Right renal pelvis (tissue), 4 donors: ENCODE measurements at places on chromosomes 6 and 20. TPM values are rescaled to one million over a fixed set of nuclear protein-coding genes. Genes with fewer than 3 reads are reported as not detected.

- DNase-seq: no peak
Measured at GRCh38 chr6:154499855-154500589, 10.5 kb downstream of the CNKSR3 start.

The COL10A1 gene
- 0.55 TPM for polyA plus RNA-seq

- DNase-seq: no peak
Measured at GRCh38 chr6:47306887-47307286, 2.8 kb downstream of the TNFRSF21 start.

DNA sequence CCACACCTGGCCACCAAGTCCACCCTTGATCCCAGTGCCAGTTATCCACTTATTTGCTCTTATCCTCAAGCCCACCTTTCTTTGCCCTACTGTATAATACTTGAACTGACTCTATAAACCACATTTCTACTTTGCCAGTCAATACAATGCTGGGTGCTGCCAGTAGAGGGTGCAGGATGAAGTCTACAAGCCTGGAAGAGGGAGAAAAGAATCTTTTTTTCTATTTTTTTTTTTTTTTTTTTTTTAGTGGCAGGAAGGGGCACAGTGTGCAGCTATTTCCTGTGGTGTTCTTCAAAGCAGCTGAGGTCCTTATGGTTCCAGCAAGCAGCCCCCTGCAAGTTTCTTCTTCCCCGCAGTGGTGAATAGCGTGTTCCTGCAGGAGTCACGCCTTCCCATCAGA is 22.2 kb upstream of the GABRR1 start:
- no peak for DNase-seq

- no peak for DNase-seq
Measured at GRCh38 chr6:108118810-108119768, 44.5 kb upstream of the OSTM1 start.

GRCh38 chr6:414447-414846 is 22.9 kb downstream of the IRF4 start:
- DNase-seq: no peak

DNA sequence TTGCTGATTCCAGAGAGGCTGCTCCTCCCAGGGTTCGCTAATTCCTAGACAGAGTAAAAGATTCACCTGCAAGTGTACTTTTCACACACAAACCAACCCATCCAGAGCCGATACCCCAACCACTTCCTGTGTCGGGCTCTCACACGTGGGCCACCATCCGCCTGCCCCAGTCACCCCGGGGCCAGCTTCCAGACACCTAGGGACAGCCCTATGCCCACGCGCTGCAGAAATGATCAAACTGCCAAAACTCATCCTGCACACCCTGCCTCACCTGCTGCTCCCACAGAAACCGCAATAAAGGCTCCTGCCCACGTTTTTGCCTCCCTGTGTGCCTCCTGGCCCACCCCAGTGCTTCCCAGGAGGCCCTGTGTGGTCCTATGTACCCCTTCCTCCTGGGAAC is 59.5 kb downstream of the PSMG4 start:
- DNase-seq: no peak

DNA sequence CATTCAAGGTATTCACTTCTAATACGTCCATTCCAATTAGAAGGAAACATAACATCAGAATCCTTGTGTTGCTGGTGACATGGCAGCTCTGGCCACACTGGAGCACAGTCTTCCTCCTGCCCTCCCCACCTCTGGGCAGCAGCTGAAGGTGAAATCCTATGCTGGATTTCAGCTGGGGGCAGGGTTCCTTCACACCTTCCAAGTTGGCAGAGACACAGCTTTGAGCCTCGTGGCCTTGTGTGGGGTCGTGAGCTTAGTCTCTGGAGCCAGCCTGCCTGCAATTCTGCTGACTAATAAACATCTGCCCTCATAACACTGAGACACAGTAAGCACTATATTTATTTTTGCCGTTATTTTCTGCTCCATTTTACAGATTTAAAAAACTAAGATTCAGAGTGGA is 218.9 kb upstream of the RIN2 start:
- DNase-seq: no peak

DNA sequence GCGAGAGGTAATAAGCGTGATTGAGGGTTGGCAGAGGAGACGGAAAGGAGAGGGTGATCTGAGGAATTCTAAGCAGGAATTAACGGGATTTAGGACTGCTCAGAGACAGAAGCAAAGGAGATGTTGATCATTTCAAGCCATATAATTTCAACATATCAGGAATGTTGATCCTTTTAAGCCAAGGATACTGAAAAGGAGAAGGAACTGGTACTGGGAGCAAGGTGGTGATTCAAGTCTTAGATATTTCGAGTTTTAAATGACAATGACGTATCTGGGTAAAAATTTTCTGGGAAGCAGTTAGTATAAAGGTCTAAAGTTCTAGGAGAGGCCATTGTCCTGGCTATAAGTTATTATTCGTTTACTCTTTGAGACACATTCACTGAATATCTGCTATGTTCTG is 91.3 kb upstream of the OGFRL1 start:
- DNase-seq: no peak

DNA sequence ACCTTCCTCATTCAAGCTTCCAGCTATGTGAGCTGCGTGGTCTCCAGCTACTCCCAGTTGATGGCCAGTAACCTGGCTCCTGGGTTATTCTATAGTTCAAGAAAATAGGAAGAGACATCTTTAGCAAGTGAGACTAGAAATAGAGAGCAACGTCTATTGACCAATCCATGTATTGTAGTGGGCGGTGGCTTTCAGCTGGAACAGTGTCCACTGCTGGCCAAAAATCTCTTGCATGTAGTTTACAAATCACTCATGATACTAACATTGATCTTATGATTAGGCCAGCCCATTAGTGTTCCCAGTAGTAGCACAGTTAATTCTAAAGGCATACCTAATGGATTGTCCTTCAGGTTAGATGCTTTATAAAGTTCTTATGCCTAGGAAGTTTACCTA is 58.9 kb upstream of the SCP2D1 start:
- DNase-seq: no peak

GRCh38 chr20:47059536-47059935 is 164.9 kb downstream of the EYA2 start:
- DNase-seq: no peak

GRCh38 chr20:37571033-37571432 is 43.4 kb upstream of the BLCAP start:
- no peak for DNase-seq

The OR2B2 gene
- polyA plus RNA-seq: not detected

The ADAT2 gene
- 10.6 TPM for polyA plus RNA-seq

DNA sequence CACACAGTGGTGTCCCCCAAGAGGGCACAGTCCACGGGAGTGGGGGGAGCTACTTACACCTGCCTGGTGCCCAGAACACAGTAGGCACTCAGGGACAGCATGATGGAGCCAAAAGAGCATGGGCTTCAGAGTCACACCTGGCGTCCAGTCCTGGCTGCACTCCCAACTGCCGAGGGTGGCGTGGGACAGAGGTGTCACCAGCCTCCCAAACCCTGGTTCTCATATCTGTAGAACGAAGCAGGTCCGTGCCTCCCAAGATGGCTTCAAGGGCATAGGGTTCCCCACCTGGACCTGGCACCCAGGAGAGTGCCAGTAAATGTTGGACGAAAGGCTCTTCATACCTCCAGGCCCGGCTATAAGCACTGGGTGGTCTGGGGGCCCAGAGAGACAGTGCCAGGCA is 8.9 kb downstream of the HRH3 start:
- DNase-seq: no peak

GRCh38 chr6:80339421-80339820 is 232.9 kb downstream of the BCKDHB start:
- DNase-seq: no peak

DNA sequence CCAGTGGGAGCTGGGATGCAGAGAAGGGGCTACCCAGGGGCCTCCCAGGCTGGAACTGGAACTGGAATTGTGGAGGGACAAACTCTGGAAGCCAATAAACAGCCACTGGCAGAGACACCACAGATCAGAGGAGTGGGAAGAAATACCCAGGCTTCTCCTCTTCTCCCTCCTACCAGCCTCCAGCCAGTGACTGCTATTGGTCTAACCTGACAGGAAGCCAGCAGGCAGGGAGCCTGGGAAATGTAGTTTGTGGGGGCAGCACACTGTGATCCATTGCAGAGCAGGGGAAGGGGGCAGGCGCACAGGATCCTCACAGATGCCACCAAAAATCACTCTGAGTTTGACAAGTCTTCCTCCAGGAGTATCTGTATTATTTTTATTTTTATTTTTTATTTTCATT is 12.1 kb upstream of the MLN start:
- no peak for DNase-seq

DNA sequence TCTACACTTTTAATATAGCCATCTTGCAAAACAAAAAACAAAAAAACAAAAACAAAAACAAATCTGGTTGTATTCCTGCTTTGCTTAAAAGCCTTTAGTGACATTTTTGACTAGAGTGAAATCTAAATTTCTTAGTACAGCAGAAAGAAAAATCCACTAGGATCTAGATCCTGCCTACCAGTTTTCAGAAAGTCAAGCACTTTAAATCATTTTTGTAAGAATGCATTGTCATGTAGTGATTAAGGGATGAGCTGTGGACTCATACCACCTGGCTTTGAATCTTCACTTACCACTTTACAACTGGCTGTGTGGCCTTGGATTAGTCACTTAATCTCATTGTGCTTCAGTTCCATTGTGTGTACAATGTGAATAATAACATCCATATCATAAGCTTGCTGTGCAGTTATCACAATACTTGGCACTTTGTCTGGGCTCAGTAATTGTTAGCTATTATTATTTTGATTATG is 4.0 kb downstream of the MKKS start:
- DNase-seq: no peak

DNA sequence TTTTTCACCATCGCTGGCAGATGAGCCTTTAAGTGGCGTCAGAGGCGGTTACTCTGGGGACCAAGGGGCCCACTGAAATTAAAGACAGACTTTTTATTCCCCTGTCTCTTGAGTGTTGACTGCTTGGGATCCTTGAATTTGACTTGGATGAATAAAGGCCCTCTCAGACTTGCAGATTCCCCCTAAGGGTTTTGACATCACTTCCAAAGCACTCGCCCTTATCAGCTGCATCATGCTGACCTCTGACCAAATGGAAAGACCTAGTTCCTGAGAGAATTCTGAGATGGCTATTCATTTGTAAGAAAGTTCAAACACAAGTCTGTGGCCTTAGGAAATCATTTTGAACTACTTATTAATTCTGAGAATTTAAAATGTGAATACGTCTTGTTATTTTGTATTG is 13.5 kb upstream of the MOXD1 start:
- no peak for DNase-seq

The DYNLT2 gene
- 9.6 TPM for polyA plus RNA-seq

The BFSP1 gene
- 4.5 TPM for polyA plus RNA-seq

- no peak for DNase-seq
Measured at GRCh38 chr6:54892831-54893230, 46.3 kb downstream of the FAM83B start.

GRCh38 chr6:91149956-91150705 is 563.3 kb upstream of the MAP3K7 start:
- DNase-seq: no peak

DNA sequence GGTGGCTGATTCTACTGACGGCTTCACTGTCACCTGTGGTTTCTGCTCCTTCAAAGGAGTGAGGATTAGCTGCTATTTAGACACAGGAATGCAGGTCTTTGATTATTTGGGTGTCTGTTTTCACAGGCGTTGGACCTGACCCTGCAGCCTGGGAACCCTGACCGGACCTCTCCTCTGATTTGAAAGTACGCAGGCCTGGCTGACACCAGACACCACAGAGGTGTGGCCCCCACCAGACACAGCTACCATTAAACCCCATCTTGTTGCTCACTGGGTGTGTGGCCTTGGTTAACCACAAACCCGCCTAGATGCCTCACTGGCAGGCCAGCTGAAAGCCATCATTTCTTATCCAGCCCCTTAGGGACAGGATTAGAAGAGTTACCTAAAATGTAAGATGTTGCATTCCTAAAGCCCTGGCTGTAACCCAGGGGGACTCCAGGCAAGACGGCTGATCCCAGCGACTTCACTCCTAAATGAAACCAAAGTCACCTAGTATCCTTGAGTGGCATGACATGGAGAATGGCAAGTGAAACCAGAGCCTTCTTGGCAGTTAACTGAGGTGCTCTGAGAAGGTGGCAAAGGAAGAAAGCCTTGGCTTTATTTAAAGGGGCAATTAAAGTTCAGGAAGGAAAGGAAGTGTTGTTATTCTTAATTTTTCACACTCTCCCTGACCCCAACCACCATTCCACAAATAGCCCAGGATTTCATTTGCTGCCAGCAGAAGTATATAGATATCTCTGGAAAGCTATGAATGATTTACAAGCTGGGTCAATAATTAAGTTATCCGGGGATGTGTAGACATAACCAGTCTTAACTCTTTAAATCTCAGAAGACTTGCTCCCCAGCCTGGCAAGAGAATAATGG is 169.9 kb downstream of the QRSL1 start:
- no peak for DNase-seq

DNA sequence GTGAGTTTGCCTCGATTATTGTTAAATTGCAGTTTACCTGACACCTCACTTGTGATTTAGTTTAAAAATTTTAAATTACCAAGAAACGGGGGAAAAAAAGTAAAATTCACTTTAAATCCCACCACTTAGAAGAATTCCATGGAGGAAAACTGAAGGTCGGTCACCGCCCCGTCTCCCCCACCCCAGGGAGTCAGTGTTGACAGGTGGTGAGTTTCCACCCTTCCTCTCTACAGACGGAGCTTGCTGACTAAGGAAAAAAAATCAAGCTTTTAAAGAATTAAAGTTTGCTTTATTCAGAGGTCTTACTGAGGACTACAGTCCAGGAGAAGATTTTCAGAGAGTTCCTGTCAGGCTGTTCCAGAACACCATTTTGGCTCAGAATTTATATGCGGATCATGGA is 42.3 kb downstream of the SLC22A1 start:
- no peak for DNase-seq

DNA sequence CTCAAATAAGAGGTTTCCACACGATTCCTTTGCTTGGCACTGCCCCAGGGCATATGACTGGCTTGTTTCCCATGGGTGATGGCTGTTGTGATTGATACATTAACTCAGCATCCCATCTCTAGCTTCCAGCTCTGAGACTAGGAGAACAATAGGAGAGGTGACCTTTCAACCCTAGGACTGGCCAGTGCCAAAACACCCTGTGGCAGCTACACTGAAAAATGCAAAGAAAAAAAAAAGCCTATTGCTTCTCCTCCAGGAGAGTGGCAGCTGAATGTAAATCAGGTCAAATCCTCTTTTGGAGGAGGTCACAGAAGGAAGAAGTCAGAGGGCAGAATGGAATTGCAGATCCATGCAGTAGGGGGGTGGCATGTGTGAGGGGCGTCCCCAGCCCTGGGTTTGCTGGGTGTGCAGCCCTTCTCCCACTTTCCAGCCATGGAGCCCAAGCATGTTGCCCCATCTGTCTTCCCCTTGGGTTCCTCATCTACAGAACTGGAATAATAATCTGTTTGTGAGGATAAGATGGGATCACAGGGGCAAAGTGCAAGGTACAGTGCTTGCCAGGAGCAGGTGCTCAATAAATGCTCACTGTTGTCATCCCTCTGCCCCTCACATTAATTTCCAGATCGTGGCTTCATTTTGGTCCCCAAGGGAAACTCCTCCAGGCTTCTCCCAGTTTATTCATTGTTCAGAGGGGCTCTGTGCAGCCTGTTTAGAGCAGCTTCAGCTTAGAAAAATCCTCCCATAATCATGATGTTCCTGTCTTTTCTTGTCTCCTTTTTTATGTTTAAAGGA is 245.0 kb upstream of the RIN2 start:
- no peak for DNase-seq
